ENCODE measurements at places on chromosomes 12 and 14.

GRCh38 chr12:120936197-120936596 is 32.0 kb upstream of the SPPL3 start:
- H3K27me3 ChIP-seq = no peaks in the 10 kb centered on the region
- no peaks in the 10 kb centered on the region for H3K36me3 ChIP-seq
- H3K4me3 ChIP-seq = no peak overlapping the region
- no peak overlapping the region for H3K27ac ChIP-seq
- no peak for DNase-seq
- no peaks in the 10 kb centered on the region for H3K4me1 ChIP-seq

GRCh38 chr14:24416254-24416931 is 13.1 kb downstream of the CBLN3 start:
- no peak overlapping the region for H3K4me3 ChIP-seq
- H3K36me3 ChIP-seq = no peaks in the 10 kb centered on the region
- DNase-seq = no peak
- H3K27me3 ChIP-seq = no peaks in the 10 kb centered on the region
- peaks cover 7% of the 10 kb centered on the region for H3K4me1 ChIP-seq

DNA sequence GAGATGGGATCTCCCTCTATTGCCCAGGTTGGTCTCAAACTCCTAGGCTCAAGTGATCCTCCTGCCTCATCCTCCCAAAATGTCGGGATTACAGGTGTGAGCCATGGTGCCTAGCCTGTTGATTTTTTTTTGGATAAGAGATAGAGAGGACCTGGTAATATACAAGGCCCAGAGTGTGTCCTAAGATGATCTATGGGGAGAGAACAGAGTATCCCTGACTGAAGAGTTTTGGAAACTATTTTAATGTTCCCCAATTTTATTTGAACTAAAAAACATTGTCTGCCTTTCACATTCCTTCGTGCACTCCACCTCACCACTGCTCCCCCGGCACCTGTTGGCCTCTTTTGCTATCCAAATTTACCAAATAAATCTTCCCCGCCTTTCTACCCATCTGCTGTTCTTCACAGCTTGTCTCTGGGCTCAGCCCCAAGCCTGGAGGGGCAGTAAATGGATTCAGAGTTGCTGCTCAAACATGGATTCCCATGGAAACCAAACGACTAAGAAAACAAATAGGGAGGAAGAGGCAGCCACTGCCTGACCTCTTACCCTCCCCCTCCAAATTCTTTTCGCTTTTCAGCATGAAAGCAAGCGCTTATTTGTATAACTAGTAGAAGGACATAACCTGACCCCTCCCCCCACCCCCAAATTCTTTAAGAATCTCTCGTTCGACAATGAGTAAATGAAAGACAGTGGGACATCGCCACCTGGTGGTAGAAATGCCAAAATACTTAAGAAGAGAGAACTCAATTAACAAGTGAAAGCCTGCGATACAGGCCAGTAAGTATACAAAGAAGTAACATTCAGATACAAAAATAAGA is 22.6 kb downstream of the OR10G3 start:
- peak overlapping the region; percentile 8 for H3K4me3 ChIP-seq
- no peaks in the 10 kb centered on the region for H3K36me3 ChIP-seq
- no peak for DNase-seq

GRCh38 chr12:92271341-92271740 is 125.7 kb upstream of the BTG1 start:
- no peaks in the 10 kb centered on the region for H3K27me3 ChIP-seq
- H3K4me1 ChIP-seq = peaks cover 17% of the 10 kb centered on the region
- no peak overlapping the region for H3K27ac ChIP-seq
- H3K4me3 ChIP-seq = no peak overlapping the region
- DNase-seq = no peak
- H3K36me3 ChIP-seq = no peaks in the 10 kb centered on the region

GRCh38 chr12:42483521-42483790 is 106.1 kb downstream of the PRICKLE1 start:
- H3K4me3 ChIP-seq = peak overlapping the region; percentile 72
- no peaks in the 10 kb centered on the region for H3K27me3 ChIP-seq
- peaks cover 9% of the 10 kb centered on the region for H3K4me1 ChIP-seq
- H3K27ac ChIP-seq = peak overlapping the region; percentile 2
- DNase-seq = no peak

DNA sequence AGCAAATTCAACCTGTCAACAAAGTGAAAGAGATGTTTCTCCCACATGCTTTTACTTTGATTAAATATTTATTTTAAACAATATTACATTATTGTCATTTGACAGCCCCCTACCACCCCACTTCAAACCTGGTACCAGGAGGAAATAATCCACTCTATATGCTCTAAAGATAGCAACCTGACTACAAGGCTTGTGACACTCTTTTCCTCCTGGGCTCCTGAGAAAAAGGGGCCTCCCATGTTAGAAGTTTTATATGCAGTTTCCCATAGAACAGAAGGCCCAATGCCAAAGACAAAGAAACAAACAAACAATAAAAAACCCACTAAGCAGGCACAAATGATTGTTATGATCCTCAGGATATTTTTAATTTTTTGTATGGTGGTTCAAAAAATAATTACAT is 73.6 kb downstream of the RPS29 start:
- H3K36me3 ChIP-seq = no peaks in the 10 kb centered on the region
- H3K4me1 ChIP-seq = peaks cover 12% of the 10 kb centered on the region
- no peak for DNase-seq
- H3K4me3 ChIP-seq = no peak overlapping the region
- H3K27me3 ChIP-seq = no peaks in the 10 kb centered on the region

- no peaks in the 10 kb centered on the region for H3K27me3 ChIP-seq
- no peak overlapping the region for H3K27ac ChIP-seq
- DNase-seq = no peak
- no peaks in the 10 kb centered on the region for H3K36me3 ChIP-seq
- H3K4me3 ChIP-seq = no peak overlapping the region
These were observed 11.4 kb upstream of the ORAI1 start for GRCh38 chr12:121614872-121615467.

GRCh38 chr14:56731187-56731586 is 79.1 kb downstream of the OTX2 start:
- no peak for DNase-seq
- H3K4me3 ChIP-seq = no peak overlapping the region
- H3K27ac ChIP-seq = no peak overlapping the region
- H3K27me3 ChIP-seq = peaks cover 14% of the 10 kb centered on the region

GRCh38 chr14:100399052-100399849 is 76.1 kb downstream of the SLC25A47 start:
- H3K36me3 ChIP-seq = peaks cover 9% of the 10 kb centered on the region
- no peaks in the 10 kb centered on the region for H3K27me3 ChIP-seq
- DNase-seq = no peak
- H3K4me1 ChIP-seq = peaks cover 11% of the 10 kb centered on the region
- no peak overlapping the region for H3K27ac ChIP-seq
- no peak overlapping the region for H3K4me3 ChIP-seq

- H3K27ac ChIP-seq = no peak overlapping the region
- no peak for DNase-seq
- H3K4me3 ChIP-seq = no peak overlapping the region
- H3K4me1 ChIP-seq = no peaks in the 10 kb centered on the region
- no peaks in the 10 kb centered on the region for H3K27me3 ChIP-seq
These were observed 234.0 kb downstream of the EGLN3 start for GRCh38 chr14:33716921-33717320.

- H3K27ac ChIP-seq = no peak overlapping the region
- peaks cover 81% of the 10 kb centered on the region for H3K36me3 ChIP-seq
- H3K4me1 ChIP-seq = peaks cover 4% of the 10 kb centered on the region
- no peak for DNase-seq
- no peak overlapping the region for H3K4me3 ChIP-seq
- H3K27me3 ChIP-seq = no peaks in the 10 kb centered on the region
These were observed 47.7 kb upstream of the PAPLN start for GRCh38 chr14:73189651-73190050.

- H3K4me1 ChIP-seq = no peaks in the 10 kb centered on the region
- no peak overlapping the region for H3K27ac ChIP-seq
- DNase-seq = no peak
- H3K4me3 ChIP-seq = no peak overlapping the region
- no peaks in the 10 kb centered on the region for H3K36me3 ChIP-seq
- H3K27me3 ChIP-seq = peaks cover 3% of the 10 kb centered on the region
These were observed 1009.6 kb downstream of the DIO2 start for GRCh38 chr14:79201564-79202207.

- peaks cover 24% of the 10 kb centered on the region for H3K27me3 ChIP-seq
- no peaks in the 10 kb centered on the region for H3K36me3 ChIP-seq
- DNase-seq = no peak
- H3K27ac ChIP-seq = no peak overlapping the region
- no peak overlapping the region for H3K4me3 ChIP-seq
These were observed 65.0 kb downstream of the SLC8A3 start for GRCh38 chr14:70123796-70124195.

DNA sequence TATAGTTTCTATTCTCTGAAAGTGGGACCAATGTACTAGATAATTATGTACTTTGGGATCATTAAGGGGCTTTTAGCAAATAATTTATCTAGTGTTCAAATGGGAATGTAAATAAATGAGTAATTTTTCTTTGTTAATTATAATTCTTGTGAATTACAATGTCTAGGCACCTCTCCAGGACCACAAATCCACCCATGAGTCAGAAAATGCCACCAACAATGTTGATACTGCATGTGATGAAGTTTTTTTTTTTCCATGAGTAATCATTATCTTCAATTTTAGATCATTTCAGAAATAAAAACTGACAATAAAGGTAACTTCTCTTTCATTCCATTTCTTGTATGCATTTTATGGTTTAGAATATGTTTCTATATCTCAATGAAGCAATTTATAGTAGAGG is 470.3 kb downstream of the VRK1 start:
- no peak overlapping the region for H3K27ac ChIP-seq
- H3K4me3 ChIP-seq = no peak overlapping the region
- DNase-seq = no peak
- H3K27me3 ChIP-seq = peaks cover 7% of the 10 kb centered on the region
- no peaks in the 10 kb centered on the region for H3K36me3 ChIP-seq
- H3K4me1 ChIP-seq = peaks cover 19% of the 10 kb centered on the region

DNA sequence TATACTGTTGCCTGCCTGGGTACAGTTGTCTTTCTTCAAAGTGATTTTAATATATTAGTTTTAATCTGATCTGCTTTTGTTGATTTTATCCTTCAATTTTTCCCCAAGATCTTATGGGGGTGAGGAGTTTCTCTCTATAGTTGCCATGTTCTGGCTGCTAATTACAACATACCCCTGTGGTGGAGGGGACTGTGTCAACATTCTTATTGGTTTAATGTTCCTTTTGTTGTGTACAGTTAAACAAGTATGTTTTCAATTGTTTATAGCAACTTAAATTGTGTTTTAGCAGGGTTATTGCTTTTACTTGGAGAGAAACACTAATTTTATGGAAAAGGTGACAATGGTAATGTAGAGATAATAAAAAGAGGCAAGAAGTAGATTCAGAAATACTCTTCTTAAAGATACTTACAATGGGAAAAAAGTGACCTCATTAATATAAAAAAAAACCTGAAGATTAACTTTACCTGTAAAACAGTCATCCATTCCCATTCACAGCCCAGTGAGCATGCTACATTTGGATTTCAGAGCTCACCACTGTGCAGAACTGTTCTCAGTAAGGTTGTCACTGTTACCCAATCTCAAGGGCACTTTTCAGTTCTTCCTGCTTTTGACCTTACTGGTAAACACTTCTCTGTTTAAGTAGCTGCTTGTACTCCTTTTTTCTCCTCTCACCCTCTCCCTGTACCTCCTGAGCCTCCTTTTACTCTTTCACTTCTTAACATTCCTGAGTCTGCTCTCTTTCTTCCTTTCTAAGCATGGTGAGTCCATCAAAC is 8.1 kb upstream of the LRRK2 start:
- no peaks in the 10 kb centered on the region for H3K27me3 ChIP-seq
- H3K36me3 ChIP-seq = no peaks in the 10 kb centered on the region

GRCh38 chr14:61323970-61324369 is 2.6 kb downstream of the PRKCH start:
- peak overlapping the region; percentile 68 for H3K27ac ChIP-seq
- peaks cover 21% of the 10 kb centered on the region for H3K4me1 ChIP-seq
- H3K4me3 ChIP-seq = no peak overlapping the region
- peaks cover 12% of the 10 kb centered on the region for H3K36me3 ChIP-seq
- DNase-seq = no peak
- no peaks in the 10 kb centered on the region for H3K27me3 ChIP-seq

GRCh38 chr12:87509237-87509820 is 519.9 kb downstream of the C12orf50 start:
- no peaks in the 10 kb centered on the region for H3K36me3 ChIP-seq
- DNase-seq = no peak
- H3K4me3 ChIP-seq = no peak overlapping the region
- H3K27ac ChIP-seq = peak overlapping the region; percentile 52

DNA sequence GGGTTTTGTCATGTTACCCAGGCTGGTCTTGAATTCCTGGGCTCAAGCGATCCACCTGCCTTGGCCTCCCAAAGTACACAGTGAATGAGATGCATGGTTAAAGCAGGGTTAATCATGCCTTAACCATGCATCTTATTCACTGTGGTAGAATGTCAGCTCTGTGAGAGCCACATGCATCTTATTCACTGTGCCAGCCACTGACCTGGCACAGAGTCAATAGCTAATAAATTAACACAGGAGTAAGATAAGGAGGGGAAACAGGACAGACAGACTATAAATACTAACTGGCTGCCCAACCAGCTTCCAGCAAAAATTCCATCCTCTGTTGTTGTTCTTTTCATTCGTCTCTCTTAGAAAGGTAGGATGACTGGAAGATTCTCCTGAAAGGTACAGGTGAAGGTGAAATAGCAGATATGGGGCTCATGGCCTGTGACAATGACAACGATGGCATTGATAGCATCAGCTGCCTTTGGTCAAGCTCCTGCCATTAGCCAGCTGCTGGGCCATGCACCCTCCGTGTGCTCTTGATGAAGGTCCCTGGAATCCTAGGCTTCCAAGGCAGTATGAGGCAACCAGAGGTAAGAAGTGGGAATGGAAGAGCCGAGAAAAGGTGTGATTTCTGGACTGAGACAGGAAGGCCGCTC is 76.6 kb downstream of the ZNF664 start:
- no peak overlapping the region for H3K4me3 ChIP-seq
- no peak for DNase-seq
- H3K36me3 ChIP-seq = no peaks in the 10 kb centered on the region
- no peaks in the 10 kb centered on the region for H3K27me3 ChIP-seq

- H3K27me3 ChIP-seq = no peaks in the 10 kb centered on the region
- H3K36me3 ChIP-seq = no peaks in the 10 kb centered on the region
- no peak overlapping the region for H3K4me3 ChIP-seq
- H3K27ac ChIP-seq = no peak overlapping the region
- no peak for DNase-seq
These were observed 175.8 kb upstream of the NPAS3 start for GRCh38 chr14:32762886-32763285.

- no peak overlapping the region for H3K27ac ChIP-seq
- no peaks in the 10 kb centered on the region for H3K27me3 ChIP-seq
- no peaks in the 10 kb centered on the region for H3K36me3 ChIP-seq
- no peak for DNase-seq
- H3K4me3 ChIP-seq = no peak overlapping the region
- H3K4me1 ChIP-seq = no peaks in the 10 kb centered on the region
These were observed 220.0 kb upstream of the GRIP1 start for GRCh38 chr12:66898700-66899469.

GRCh38 chr12:76898442-76898841 is 19.6 kb upstream of the CSRP2 start:
- no peak overlapping the region for H3K27ac ChIP-seq
- no peaks in the 10 kb centered on the region for H3K4me1 ChIP-seq
- no peak overlapping the region for H3K4me3 ChIP-seq

- no peak overlapping the region for H3K4me3 ChIP-seq
- H3K4me1 ChIP-seq = peaks cover 17% of the 10 kb centered on the region
These were observed 1418.2 kb downstream of the AACS start for GRCh38 chr12:126483145-126484068.

GRCh38 chr12:131204416-131205274 is 250.9 kb downstream of the ADGRD1 start:
- H3K27me3 ChIP-seq = peaks cover 7% of the 10 kb centered on the region
- no peak overlapping the region for H3K4me3 ChIP-seq
- DNase-seq = no peak
- no peaks in the 10 kb centered on the region for H3K4me1 ChIP-seq

Data from RWPE2 (cell line).